Stimulated activated CD8-positive, alpha-beta memory T cell treated with anti-CD3 and anti-CD28 coated beads, Interleukin-15, amount 100 ng/mL, for 24 hours (primary cell): ENCODE measurements at places on chromosomes 7 and 10.

DNA sequence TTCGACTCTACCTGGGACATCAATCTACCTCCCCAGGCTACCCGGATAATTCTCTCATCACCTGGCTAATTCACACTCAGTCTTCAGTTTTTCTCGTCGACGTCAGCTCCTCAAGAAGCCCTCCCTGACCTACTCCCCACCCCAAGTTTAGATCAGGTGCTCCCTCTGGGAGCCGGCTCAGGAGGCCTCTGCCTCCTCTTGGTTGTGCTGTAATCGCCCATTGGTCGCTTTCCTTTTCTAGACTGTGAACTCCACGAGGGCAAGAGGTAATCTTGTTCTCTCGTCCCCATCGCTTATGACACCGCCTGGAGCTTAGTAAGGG is 461 bp upstream of the WIPF3 start:
- no peak for DNase-seq

DNA sequence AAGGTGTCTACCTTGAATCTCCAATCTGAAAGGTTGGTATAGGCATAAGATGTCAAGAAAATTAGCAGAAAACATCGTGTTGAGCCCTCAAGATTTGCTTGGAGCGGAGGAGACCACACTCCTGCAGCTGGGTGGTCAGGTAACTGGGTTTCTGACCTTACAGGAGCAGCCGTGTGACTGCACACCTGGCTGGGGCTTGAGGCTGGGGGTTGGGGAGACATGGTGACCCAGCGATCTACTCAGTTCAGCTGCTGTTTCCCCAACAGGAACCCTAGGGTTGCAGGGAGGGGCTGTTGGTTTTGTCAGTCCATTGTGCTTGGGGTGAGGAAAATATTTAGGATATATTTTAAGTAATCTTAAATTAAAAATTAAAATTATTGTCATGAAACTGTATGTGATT is 147.0 kb upstream of the ZNF32 start:
- no peak for DNase-seq

GRCh38 chr7:71329030-71329660 is 197.2 kb downstream of the GALNT17 start:
- DNase-seq, result no peak

- DNase-seq, result no peak
Observed at GRCh38 chr7:69791739-69792138, 193.5 kb downstream of the AUTS2 start.

DNA sequence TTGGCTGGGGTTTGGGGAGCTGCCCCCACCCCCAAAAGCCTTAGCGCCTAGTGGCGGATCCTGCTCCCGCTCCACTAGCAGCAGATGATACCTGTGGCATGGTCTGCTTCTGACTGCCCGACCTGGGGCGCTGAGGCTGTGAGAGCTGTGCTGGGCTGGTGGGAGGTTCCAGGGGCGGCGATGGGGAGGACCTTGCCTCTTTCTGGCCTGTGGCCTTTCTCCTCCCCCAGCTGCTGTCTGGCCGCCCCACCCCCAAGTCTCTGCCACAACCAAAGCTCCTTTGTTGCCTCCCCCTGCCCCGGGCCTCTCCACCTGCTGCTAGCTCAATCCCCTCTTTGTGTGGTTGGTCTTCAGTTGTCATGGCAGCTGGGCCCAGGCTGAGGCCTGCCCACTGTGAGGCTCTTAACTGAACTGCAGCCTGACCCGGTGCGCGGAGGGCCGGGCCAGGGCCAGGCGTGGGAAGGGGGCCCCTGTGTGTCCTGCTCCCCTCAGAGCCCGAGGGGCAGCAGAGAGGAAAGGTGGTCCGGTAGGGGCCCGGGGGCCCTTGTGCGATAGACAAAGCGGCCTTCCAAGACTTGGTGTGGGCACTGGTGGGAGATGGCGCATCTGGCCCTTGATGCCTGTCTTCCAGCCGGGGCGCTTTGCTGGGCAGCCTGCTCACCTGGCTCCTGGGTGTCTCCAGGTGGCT is 4.7 kb downstream of the ZNF775 start:
- no peak for DNase-seq

DNA sequence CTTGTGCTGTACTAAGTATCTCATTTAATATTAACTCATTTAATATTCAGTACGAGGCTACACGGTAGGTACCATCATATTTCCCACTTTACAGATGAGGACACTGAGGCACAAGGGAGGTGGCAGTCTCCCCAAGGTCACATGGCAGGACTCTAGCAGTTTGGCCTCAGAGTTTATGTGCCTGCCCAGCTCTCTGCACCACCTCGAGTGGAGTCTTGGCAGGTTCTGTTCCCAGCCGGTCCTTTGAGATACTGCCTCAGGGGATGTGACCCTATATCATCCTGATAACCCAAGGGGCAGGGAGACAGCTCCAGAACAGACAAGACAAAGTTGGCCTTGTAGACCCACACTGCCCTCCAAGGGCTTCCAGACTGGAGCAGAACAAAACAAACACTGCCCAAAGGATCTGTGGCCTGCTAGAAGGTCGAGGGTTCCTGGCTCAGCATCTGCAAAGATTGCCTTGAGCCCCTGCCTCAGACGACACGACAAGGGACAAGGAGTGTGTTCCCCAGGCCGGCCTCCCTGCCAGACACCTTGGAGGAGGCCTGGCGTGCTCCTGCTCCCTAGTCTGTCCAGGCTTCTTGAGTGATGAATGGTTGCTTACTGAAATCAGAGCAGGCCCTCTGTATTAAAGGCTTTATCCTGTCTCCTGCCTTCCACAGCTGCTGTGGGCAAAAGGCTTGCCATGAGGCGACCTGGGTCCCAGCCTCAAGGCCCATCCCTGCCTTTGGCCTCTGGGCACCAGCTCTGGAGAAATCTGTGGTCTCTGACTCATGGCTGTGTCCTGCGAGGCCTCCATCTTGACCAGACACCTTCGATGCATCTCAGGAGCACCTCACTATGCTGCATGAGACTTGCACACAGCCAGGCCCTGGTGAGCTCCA is 3.9 kb upstream of the PWWP2B start:
- DNase-seq, result no peak

- DNase-seq, result no peak
Observed at GRCh38 chr7:155603205-155603857, 41.1 kb upstream of the RBM33 start.

- DNase-seq, result no peak
Observed at GRCh38 chr7:139647085-139647484, 123.6 kb downstream of the CLEC2L start.

DNA sequence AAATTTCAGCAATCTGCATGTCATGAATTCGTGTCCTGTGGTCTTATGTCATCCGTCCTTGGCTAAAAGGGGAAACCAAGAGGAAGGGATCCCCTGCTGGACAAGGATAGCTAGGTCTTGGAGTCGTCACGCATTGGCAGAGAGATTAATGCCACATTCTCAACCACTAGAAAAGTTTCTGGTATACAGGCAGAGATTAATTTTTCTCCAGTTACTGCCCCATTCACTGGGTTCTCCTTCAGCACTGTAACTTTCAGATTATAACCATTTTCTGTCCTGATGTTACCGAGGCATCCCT is 1060.6 kb upstream of the AUTS2 start:
- DNase-seq, result no peak

DNA sequence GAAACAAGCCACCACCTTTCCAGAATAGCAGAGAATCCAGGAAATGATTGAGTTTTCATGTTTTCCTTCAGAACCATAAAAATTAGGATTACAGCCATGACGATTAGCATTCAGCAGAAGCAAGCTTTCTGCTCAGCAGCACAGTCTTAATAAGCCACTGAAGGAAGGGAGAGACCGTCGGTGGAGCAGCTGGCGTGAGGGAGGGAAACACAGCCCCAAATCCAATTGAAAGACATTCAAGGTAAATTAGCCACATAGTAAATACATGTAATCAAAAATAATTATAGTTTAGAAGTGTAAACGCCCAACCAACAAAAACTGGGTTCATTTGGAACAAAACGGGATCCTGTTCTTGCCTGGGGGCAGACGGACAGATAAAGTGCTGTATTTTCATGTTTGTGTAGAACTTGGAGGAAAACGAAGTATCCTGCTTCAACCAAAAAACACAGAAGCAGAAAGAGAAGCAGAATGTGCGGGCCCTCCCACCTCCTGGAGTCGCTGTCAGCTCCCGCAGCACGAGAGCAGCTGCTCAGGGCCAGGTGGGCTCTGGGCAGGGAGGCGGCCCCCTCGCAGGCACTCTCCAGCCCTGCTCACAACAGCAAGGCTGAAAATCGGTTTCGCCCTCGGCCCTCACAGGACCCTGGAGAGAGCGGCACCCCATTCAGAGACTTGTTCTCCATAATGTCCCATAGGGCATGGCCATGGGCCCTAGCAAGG is 84.9 kb downstream of the TCERG1L start:
- DNase-seq, result no peak

DNA sequence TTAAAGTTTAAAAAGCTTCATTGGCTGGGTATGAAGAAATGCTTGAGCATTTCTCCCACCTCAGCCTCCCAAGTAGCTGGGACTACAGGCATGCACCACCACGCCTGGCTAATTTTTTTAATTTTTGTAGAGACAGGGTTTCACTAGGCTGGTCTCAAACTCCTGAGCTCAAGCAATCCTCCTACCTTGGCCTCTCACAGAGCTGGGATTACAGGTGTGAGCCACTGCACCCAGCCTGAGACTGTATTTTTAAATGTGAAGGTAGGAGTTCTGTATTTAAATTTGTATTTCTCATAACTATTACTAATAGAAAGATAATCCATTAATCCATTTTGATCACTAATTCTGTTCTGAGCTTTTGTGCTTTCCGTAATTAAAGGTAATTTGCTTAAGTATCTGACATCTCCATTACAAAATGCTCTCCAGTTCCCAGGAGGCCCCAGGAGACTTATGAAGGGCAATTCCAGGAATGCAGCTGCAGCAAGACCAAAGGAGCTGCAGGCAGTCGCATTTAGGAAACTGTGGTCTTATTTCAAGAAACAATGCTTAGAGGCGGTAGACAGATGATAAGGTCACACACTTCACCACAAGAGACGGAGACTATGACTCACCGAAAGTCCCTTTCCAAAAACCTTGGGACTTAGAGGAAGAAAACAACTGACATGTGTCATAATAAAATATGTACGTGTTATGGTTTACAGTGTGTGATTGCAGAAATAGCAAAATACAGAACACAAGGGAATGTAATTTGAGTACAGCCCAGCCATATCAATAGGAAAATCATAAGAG is 23.3 kb downstream of the YAE1 start:
- DNase-seq, result no peak

DNA sequence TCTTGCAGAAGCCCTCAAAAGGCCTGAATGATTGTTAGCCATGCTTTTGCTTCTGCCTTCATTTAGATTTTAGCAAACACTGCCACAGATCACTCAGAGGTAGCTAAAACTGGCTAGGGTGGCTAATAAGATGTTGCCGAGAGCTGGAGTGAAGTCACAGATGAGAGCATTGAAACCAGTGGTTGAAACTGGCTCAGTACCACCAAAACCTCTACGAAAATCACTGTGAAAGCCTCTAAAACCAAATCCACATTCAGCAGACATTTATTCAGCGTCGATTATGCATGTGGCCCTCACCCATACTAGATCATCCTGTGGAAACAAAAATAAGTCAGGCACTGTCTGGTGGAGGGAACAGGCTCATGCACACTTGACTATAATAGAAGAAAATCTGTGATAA is 50.8 kb downstream of the PIK3CG start:
- DNase-seq, result no peak

- no peak for DNase-seq
Observed at GRCh38 chr10:73244866-73245477, 2.1 kb downstream of the DNAJC9 start.

DNA sequence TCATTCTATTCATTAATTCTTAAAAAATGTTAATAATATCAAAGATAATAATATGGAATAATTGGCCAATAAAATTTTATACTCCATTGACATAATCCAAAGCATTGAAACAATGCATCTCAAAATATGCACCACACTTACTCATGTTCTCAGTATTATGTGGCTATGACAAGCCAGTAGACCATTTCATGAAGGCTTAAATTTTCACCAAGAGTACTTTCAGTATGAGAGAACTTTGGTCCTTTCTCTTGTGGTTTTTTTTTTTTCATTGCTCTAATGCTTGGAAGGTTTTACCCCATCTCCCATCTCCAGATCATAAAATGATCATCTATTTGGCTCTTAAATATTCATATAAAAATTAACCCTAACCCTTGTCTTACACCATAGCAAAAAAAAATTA is 45.5 kb upstream of the TMEM140 start:
- DNase-seq, result no peak

- no peak for DNase-seq
Observed at GRCh38 chr10:13813550-13813949, 226.8 kb downstream of the PRPF18 start.

GRCh38 chr10:131874991-131875451 is 25.8 kb upstream of the PPP2R2D start:
- no peak for DNase-seq

DNA sequence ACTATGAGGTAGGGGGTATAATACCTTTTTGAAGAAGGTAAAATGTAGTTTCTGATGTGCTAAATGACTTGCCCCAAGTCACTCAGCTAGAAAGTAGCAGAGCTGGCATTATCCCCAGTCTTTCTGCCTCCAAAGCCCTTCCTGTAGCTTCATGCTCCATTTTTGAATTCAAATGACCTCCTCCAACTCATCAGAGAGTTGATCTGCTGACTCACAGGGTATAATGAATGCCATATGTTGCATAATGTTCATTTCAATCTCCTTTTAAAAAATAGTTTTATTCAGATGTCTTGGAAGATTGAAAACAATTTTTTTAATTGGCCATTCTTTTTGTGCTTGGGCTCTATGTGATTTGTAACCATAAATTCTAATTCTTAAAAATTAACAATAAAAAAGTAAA is 272.8 kb upstream of the IMMP2L start:
- DNase-seq, result no peak

- no peak for DNase-seq
Observed at GRCh38 chr10:132788831-132789219, 2.9 kb upstream of the NKX6-2 start.

- no peak for DNase-seq
Observed at GRCh38 chr10:58348571-58349033, 13.8 kb downstream of the UBE2D1 start.

GRCh38 chr7:8151161-8151725 is 110.7 kb downstream of the ICA1 start:
- no peak for DNase-seq

DNA sequence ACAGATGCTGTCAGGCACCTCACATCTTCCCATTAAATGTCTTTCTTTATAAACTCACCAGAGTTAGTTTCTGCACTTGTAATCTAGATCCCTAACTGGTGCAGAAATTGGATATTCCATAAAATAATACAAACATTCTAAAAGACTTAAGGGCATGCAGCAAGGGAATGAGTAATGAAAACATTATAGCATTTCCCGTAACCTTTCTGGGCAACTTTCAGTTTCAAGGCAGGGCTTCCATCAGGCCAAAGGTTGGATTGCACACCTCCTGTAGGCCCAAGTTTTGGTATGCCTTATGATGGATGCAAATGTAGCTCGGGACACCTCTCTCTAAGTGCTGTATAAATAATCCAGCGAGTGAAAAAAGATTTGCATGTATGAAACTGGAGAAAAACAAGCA is 129.9 kb upstream of the LYZL2 start:
- no peak for DNase-seq

- no peak for DNase-seq
Observed at GRCh38 chr7:108211382-108212201, 81.4 kb upstream of the LAMB4 start.

GRCh38 chr7:155685791-155686160 is 41.3 kb downstream of the RBM33 start:
- DNase-seq, result no peak

- no peak for DNase-seq
Observed at GRCh38 chr7:65307651-65308299, 65.9 kb upstream of the ZNF92 start.
